Stimulated activated CD4-positive, alpha-beta T cell treated with anti-CD3 and anti-CD28 coated beads, Interleukin-12 subunit alpha, Interleukin-12 subunit beta, amount 100 ng/mL, for 48 hours (primary cell): ENCODE measurements at places on chromosomes 16 and 17.
A peak's percentile ranks its signal among the peaks of the same experiment; 100 is the strongest.

- DNase-seq, result no peak
These were observed 25.3 kb downstream of the CMIP start for GRCh38 chr16:81469710-81470535.

GRCh38 chr16:24164416-24164815, 91.7 kb upstream of the CACNG3 start:
- no peak for DNase-seq

DNA sequence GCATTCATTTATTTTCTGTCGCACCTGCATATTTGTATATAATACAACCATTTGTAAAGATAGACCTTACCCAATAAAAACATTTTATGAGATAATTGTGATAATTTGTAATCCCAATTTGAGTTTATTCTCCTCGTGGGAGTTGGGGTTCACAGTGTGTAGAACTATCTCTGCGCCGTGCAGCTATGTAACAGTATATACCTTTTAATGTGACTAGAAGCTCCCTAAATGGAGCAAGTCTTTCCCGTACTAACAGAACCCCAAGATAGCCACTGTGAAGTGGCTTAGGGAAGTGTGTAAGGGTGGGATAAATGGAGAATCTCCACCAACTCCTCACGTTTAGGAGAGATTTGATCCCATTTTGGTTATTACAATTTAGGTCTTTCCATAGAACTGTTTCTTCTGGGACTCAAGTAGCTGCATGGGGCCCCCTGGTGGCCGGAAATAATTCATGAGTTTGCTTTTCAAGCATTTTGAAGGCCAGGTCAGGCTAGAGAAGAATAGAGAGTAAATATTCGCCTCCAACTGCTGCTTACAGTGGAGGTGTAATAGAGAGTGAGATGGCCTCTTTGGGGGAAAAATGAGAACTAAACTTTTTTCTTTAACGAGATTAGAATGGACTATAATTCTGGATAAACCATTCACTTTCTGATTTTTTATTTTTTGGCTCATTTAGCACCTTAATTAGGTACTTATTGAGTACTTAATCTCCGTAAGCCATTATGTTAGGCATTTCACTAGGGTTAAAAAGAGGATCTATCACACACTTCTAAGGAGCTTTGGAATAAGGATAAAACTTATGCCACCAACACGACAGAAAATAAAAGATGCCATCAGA, 4.5 kb downstream of the TMEM100 start:
- DNase-seq, result peak; percentile 72

GRCh38 chr17:53353919-53354351, 468.8 kb upstream of the KIF2B start:
- no peak for DNase-seq

DNA sequence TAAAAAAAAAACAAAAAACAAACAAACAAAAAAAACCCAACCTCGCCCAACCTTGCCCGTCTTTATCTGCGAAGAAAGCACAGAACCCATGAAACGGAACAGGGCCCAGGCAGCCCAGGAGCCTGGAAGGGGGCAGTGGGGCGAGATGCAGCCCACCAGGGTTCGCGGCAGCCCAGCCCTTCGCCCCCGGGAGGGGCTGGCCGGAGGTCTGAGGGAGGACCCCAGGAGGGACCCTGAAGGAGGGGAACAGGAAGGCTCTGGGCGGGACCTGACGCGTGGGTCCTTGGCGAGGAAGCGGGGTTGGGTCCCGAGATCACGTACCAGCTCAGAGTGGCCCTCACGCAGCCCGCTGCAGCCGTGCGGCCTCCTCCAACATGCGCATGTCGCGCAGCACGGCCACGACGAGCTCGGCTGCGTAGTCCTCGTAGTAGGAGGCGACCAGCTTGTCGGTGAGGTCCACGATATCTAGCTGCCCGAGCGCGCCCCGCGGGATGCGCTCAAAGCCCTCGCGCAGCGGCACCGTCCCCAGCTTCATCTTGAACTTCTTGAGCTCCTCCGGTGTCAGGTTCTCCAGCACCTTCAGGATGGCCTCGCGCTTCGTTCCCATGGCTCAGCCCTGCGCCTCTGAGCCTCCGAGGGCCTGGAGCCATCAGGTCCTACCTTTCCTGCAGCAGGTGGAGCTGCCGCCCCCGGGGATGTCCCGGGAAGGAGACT, at the start of gene PYDC1:
Gene PYDC1, minus strand, starts transcription at position 714 of the 714 bp plus-strand sequence. Its CDS starts 107 bp downstream, at position 607.
- DNase-seq, result no peak
